Retinal pigment epithelial cell (primary cell): ENCODE measurements at places on chromosomes 5 and 9.

DNA sequence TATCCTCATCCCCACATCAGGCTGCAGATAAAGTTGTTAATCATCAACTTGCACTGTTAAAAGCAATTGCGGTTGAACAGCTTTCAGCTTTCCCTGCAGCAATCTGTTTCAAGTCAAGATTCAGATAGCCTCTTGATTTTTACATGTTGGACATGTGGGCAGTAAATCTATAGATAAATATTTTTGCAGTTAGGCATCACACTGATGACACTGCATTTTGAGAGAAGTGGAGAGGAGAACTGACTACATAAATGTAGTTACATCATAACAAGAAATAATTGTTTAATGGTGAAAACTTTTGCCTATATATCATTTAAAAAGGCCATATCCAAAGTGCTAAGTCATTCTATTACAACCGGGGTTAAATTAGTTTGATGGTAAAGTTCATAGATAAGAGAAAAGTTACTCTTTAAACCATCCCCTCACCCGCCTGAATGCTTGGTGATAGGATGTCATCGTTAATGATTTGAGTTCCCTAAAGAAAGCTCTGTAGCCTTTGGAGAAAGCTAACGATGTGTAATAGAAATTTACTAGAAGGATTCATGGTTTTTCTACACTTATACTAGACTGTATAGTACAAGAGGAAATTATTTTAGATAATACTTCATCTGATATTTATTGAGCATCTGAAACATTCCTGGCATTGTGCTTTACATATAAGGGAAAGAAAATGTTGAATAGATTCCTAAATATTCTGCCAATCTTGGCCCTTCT, 30.8 kb upstream of the ALDH1A1 start:
- DNase-seq = no peak

DNA sequence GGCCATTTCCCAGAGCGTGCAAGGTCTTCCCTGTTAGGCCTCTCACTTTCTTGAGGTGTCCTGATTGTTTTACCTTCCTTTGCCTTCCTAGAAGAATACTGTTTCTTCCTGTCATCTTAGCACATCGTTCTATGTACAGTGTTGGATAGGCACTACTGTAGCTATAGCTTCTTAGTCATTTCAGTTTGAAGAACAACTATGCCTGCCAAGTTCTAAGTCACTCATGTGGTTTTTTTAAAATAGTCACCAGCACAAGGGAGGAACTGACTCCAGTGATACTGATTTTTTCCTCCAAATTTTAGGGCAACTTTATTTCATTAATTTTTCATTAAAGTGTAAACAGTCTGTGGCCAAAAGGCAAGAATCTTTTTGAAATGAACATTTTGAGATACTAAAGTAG, 122.4 kb upstream of the NR5A1 start:
- DNase-seq = no peak

DNA sequence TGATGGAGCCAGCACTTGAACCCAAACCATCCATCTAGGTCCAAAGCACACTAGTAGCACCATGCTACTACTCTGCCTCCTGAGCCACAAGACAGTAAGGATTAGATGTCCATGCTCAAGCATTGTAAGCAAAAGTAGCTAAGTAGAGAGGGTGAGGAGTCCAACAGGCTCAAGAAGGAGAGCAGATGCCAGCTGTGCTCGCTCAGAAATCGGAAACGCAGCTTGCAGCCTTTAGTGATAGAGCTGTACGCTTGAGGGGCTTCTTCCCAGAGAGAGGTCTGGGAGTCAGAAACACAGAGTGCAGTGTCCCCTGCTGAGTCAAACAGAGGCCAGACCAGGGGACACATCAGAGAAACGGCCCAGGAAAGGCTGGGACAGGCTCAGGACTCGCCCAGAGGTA, 32.7 kb upstream of the GABRP start:
- DNase-seq = no peak

DNA sequence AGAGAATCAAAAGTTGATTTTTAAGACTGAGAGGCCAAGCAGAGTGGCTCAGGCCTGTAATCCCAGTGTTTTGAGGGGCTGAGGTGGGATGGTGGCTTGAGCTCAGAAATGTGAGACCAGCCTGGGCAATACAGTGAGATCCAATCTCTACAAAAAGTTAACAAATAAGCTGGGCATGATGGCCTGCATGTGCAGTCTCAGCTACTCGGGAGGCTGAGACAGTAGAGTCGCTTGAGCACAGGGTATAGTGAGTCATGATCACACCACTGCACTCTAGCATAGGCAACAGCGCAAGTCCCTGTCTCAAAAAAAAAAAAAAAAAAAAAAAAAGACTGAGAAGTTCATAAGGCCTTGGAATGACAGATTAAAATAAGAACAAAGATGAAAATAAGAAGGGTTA, 177.2 kb downstream of the TMEM232 start:
- peak; percentile 28 for DNase-seq

- no peak for DNase-seq
These were observed 27.7 kb upstream of the QSOX2 start for GRCh38 chr9:136273244-136273865.

DNA sequence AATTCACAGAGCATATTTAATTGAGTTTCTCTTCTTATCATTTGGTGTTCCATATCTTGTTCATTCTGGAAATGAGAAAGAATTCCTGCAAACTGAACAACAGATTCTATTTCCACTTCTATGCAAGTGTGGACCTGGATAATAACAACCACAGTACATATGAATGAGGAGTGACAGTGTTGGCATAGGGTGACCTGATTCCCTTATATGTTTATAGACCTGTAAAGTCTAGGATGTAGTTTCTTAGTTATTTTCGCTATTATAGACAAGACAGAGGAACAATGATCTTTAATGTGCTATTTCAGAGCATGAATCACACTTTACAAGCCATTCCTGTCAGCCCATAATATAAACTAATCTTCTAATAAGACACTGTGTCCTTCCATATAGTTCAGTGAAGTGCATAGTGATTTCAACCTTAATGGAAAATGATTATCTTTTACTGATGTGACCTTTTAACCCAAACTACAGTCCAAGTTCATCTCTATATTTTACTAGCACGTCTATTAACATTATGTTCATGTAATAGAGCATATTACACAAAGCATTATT, 88.2 kb upstream of the FAM174A start:
- no peak for DNase-seq

DNA sequence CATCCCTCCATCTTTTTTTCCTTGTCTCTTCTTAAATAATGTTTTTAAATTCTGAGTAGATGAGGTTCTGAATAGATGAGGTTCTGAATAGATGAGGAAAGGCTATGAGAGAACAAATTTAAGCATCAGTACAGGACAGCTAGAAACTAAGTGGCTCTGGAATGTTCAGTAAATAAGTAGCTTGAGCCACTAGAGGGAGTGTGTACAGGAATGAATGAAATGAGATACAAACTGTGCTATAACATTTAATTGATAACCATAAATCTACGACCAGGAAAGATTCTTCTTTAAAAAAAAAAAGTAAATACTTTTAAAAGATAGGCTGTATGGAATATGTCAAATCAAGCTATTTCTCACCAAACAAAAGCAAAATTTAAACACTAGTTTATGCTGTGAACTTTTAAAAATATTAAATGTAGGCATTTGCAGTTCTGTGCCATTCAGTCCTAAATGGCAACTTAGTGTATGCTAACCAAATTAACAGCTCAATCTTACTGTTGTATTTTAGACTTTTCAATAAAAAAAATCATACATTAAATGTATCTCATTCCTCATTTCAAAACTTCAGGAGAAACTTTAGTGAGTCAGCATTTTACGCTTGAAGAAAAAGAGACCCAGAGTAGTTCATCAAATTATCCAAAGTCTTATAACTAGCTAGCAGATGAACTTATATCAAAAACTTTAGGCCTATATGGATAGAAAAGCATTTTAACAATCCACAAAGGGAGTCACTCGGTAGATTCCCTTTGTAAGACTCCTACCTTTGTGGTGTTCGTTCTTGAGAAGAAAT, 70.4 kb upstream of the SNX2 start:
- DNase-seq = peak; percentile 18

GRCh38 chr5:150286820-150287219, 2.8 kb downstream of the CAMK2A start:
- no peak for DNase-seq
